ENCODE measurements at places on chromosomes 3 and 15.

DNA sequence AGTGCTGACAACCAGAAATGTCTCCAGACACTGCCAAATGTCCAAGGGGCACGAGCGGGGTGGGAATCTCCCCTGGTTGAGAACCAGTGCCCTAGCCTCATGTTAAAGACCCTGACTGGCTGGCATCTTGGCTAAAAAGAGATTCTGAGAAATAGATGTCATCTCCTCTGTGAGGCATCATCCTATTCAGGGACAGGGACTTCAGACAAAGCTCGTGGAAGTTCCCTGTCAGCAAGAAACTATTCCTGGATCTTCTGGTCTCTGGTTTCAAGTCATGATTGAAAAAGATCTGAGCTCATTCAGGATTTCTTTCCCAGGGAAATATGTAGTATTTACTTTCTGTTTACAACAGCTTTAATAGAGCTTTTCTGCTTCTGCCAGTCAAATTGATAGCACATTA is 10.8 kb downstream of the WDR5B start:
- no peak for DNase-seq

DNA sequence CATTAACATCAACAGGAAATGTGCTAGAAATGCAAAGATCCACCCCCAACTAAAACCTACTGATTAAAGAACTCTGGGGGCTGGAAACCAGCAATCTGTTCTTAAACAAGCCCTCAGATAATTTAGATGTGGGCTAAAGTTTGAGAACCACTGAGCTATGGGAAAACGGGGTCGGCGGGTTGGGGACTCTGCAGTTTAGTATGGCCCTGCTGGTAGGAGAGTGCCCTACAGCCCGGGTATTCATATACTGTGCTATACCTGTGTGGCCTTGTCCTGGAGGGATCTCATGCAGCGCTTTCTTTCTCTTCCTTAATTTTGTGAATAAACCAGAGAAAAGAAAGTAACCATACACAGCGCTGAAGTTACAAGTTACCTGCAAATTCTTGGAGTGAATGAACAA is 189.7 kb upstream of the GBE1 start:
- DNase-seq: no peak

GRCh38 chr15:25600751-25601150 is 161.9 kb upstream of the UBE3A start:
- DNase-seq: no peak

- no peak for DNase-seq
Measured at GRCh38 chr15:68061171-68061570, 7.1 kb downstream of the PIAS1 start.

DNA sequence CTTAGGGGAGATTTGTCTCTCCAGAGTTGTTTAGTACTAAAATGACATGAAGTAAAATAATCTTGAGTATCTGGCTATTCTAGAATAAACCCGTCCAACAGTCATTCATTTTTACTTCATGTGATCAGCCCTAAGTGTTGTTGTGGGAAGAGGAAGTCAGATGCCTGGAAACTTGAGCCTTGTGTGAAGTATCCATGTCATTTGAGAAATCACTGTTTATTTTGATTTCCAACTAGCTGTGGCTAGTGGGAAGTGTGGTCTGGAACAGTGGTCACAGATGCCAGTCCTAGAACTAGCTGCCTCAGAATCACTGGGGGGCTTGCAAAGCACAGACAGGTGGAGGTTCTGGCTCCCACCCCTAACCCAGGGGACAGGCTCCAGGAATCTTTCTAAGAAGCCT is 77.7 kb upstream of the LIMD1 start:
- no peak for DNase-seq

GRCh38 chr3:150433347-150433746 is 25.2 kb downstream of the TSC22D2 start:
- no peak for DNase-seq

Measured in fibroblast of skin of abdomen (primary cell).